Stimulated activated CD8-positive, alpha-beta memory T cell treated with anti-CD3 and anti-CD28 coated beads, Interleukin-7, amount 100 ng/mL, for 4 hours (primary cell): ENCODE measurements at places on chromosomes 6 and 20.

DNA sequence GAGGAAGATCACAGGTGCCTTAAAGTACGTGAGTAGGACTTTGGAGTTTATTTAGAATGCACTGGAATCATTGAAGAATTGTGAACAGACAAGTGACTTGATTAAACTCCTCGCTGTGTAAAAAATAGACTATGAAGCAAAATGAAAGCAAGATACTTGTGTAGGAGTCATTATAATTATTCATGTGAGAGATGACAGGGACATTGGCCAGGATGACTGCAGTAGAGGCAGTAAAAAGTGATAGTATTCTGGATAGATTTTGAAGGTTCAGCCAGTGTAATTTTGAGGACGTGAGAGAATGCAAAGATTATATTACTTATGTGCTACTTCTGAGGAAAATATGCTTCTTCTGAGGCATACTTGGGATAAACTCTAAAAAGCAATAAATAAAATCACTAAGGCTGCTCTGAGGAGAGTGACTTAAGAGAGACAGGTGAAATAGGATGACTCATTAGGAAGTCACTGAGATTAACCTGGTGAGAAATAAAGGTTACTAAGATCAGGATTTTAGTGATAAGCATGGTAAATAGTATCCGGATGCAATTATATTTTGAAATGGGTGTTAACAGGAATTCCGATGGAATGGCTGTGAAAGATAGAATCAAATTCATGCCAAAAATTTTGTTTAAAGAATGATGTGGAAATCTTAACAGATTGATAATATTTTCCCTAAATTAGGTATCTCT lies 202.0 kb downstream of the CENPW start:
- no peak for DNase-seq

GRCh38 chr20:37932919-37933318 lies 30.0 kb downstream of the VSTM2L start:
- no peak for DNase-seq

GRCh38 chr20:61307686-61308476 lies 55.8 kb downstream of the CDH4 start:
- no peak for DNase-seq

- DNase-seq = peak; percentile 52
These were observed 862 bp downstream of the UCKL1 start for GRCh38 chr20:63955281-63955826.

DNA sequence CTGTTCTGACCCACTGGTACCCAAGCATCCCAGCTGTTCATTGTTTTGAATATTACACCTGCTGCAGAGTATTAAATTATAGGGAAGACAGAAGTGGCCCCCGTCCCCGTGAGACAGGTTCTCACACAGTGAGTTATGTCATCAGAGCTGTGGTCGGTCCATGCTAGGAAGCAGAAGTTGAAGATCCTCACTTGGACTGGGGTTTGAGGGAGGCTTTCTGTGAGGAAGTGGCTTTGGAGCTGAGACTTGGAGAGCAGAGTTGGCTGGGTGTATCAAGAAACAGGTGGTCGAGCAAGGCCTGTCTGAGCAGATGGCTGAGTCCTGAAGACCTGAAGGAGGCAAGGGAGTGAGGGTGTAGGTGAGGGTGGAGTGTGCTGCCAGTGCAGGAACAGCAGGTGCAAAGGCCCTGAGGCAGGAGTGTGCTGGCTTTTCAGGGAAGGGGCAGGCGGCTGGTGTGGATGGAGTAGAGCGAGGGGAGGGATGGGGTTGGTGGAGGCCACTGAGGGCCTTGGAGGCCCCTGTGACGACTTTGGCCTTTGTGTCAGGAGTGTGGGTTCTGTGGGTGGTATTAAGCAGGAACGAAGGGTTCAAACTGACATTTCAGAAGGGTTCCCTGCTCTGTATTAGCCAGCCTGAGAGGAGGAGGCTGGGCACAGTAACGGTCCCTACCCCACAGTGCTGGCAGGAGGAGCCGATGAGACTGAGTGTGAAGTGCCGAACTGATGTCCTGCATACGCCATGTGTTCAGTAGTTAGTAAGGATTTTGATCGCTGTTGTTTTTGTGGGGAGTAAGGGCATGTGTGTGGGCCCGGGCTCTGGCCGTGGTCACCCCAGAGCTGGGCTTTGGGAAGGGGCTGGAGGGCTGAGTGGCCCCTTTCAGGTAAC lies 11.8 kb downstream of the SRC start:
- DNase-seq = no peak

- no peak for DNase-seq
These were observed 745.1 kb upstream of the MARCKS start for GRCh38 chr6:113112086-113112485.

DNA sequence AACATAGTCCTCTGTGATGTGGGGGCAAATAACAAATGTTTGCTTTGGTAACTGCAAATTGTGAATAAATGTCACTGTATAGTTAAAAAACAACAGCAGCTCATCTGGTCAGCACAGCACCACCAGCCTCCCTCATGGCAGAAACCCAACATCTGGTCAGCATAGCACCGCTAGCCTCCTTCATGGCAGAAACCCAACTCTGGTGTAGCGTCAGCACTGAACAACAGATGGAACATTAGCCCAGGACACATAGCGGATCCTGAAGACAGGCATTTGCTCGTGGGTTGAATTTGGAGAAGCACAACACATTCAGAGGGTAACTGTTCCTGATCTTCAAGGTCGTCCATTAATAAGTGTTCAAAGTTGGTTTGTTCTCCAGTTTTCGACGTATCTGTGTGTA lies 265.9 kb downstream of the DLL1 start:
- DNase-seq = no peak

GRCh38 chr6:3426091-3426926 lies 30.5 kb downstream of the SLC22A23 start:
- DNase-seq = no peak

- no peak for DNase-seq
These were observed 9.3 kb upstream of the HLA-DQB2 start for GRCh38 chr6:32772656-32773055.

- no peak for DNase-seq
These were observed 49.1 kb upstream of the PLCB1 start for GRCh38 chr20:8082989-8083388.

DNA sequence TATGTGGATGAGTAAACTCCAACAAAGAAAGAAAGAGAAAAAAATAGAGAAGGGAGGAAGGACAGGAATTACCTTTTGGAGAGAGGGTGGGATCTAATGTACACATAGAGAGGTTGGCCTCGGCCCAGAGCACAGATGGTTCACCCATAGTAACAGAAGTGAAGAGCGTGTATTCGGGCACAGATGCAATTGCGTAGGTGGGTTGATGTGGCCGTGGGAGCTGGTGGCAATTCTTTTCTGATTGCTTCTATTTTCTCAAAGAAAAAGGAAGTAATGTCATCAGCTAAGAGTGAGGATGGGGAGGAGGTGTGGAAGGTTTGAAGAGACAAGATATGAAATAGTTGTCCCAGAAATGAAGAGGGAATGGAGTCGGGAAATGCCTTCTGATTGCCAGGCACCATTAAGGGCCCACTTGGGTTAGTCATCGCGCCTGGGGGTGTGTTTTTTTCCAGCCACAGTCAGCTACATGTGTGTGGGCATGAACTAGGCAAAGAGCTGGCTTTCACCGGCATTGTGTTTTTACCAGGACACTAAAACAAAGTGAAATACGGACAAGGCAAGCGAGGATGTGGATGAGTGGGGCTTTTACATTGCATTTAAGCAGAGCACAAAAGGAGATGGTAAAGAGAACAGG lies 158.7 kb downstream of the SYNE1 start:
- no peak for DNase-seq

DNA sequence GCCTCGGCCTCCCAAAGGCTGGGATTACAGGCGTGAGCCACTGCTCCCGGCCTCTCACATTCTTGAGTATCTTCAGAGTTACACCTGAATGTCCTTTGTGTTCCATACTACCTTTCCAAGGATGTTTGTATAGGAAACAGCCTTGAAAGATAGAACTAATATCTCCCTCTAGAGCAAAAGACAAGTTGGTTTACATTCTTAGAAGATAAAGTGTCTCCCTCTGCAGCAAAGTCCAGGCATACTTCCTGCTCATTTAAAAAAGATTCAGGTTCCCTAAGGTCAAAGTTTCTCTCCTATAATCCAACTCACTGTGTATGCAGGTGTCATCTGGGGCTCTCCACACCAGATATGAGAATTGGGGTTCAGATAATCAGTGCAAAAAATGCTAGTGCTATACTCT lies 224.4 kb downstream of the TPBG start:
- DNase-seq = no peak

DNA sequence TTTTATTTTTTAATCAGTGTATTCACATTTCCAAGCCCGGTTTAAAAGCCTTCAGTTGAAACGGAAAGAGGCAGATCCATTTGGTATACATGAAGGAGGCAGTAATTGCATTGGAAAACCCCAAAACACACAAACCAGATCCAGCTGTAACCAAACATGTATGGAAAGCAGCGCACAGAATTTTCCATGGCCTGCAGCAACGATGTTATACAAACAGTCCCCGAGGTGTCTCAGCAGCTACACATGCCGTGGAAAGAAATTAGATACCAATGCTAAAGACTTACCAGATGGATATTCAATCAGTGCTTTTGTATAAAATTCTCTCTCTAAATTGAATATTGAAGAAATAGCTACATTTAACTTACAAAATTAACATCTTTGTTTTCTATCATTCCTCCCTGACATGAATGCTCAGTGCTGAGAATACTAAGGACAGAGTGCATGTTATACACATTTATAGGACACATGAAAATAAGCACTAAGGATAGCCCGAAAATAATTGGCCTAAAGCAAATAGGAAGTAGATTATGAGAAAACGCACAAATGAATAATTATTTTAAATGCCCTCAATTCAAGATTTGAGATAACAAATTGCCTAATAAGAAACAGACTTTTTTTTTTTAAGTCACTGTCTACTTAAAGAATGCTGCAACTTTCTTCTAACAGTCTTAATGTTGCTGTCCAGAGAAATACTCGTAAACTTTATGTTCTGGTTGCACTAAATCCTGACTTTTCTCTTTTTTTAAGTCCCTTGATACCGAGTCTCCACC lies 713.1 kb downstream of the HDGFL1 start:
- DNase-seq = no peak

- DNase-seq = no peak
These were observed 29.3 kb upstream of the PRDM1 start for GRCh38 chr6:106056746-106057390.

DNA sequence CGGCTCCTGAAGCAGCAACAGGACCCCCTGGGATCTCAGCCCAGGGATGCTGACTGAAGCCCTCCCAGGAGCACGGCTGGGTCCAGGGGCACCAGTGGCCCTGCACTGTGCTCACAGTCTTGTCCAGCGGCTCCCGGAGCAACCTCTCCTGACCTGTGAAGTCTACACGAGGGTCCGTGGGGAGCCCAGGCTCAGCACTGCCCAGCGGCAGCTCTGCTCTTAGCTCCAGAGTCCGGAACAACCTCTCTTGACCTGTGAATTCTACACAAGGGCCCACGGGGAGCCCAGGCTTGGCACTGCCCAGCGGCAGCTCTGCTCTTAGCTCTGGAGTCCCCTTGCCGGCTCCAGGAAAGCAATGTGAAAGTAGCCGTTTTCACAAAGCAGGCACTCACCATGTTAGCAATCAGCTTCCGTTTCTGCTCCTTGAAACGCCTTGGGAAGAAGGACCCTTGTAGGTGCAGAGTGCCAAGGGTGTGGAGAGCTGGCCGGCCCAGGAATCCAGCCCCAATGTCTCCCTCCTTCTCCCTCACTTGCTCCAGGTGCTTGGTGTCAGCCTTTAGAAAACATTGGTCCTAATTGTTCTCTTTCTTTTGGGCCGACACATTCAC lies 310.9 kb downstream of the CDH4 start:
- DNase-seq = no peak

- DNase-seq = no peak
These were observed 20.2 kb downstream of the ADNP start for GRCh38 chr20:50911030-50911429.

DNA sequence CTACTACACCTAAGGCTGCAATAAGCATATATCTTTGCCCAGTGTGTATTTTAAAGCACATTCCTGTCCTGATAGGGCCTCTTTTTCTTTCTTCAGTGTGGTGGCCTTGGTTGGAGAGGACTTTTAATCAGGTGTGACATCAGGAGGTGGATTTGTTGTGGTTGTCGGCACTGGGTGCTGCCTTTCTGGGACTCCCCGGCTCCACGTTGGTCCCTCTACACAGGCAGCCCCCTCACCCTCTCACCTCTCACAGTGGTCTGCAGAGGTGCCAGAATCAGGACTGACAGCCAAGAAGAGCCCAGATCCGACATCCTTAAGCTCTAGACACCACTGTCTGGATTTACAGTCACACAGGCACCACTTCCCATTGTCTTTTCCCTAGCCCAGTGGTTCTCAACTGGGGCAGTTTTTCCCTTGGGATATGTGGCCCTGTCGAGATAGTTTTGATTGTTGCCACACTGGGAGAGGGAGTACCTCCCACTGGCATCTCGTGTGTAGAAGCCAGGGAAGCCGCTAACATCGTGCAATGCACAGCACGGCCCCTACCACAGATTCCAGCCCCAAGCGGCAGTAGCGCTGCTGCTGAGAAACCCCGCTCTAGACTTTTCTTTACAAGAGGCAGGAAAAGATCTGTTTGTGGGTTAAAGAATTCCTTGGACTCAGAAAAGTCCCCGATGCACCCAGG lies 314.1 kb downstream of the QKI start:
- DNase-seq = no peak

DNA sequence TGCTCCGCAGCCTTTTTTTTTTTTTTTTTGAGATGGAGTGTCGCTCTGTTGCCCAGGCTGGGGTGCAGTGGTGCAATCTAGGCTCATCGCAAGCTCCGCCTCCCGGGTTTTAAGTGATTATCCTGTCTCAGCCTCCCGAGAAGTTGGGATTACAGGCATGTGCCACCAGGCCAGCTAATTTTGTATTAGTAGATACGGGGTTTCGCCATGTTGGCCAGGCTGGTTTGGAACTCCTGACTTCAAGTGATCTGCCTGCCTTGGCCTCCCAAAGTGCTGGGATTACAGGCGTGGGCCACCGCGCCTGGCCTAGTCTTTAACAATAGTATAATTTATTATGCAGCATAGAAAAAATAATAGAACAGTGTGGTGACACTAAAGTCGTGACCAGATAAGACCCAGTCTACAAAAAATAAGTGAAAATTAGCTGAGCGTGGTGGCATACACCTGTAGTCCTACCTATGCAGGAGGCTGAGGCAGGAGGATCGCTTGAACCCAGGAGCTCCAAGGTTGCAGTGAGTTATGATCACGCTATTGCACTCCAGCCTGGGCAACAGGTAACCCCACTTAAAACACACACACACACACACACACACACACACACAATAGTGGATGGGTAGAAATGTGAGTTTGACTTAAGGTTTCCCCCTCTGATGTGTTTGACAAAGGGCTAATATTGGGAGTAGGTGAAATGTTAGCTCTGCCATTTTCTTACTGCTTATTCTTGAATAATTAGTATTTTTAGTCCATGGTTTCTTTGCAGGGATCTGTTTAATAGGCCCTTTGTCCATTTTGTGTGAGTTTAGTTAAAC lies 6.5 kb downstream of the PIM1 start:
- no peak for DNase-seq
